ENCODE measurements at places on chromosomes 1 and 21. TPM values are rescaled to one million over a fixed set of nuclear protein-coding genes. Genes with fewer than 3 reads are reported as not detected.

GPR52 gene
- 2.7 TPM for total RNA-seq

OR2T35 gene
- 0.28 TPM for total RNA-seq

LRRC39 gene
- total RNA-seq = 0.35 TPM

DNA sequence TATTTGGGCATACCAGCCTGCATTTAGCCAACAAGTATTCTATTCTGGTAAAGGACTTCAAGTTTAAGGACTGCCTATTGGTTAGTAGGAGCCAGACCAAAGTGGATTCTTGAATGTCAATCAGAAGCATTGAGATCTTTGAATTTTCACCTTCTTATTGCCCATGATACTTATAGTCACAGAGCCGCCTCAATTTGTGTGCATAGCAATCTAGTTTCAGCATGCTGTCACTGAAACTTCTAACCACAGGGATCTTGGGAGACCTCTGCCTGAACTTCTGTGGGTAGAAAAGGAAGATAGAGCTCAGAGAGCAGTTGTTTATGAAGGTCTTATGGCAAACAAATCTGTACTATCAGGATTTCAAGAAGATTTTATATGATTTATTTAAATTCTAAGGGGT is 501.4 kb upstream of the USP24 start:
- no peak overlapping the region for H3K4me3 ChIP-seq
- H3K27me3 ChIP-seq = no peaks in the 10 kb centered on the region
- no peak for DNase-seq
- H3K36me3 ChIP-seq = no peaks in the 10 kb centered on the region

DNA sequence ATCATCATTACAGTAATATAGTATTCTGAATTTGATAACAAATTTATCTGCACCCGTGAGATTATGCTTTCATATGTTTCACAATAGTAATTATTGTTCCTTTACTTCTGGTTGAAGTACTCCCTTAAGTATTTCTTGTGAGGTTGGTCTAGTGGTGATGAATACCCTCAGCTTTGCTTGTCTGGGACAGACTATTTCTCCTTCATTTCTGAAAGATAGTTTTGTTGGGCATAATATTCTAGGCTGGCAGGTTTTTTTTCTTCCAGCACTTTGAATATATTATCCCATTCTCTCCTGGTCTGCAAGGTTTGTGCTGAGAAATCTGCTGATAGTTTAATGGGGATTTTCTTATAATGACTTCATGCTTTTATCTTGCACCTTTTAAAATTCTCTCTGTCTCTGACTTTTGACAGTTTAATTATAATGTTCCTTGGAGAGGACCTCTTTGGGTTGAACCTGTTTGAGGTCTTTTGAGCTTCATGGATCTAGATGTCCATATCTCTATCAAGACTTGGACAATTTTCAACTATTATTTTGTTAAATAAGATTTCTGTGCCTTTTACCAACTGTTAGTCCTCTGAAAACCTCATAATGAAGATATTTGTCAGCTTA is 371.5 kb upstream of the VAMP3 start:
- no peak overlapping the region for H3K27ac ChIP-seq
- H3K36me3 ChIP-seq = no peaks in the 10 kb centered on the region
- no peak overlapping the region for H3K4me3 ChIP-seq
- H3K4me1 ChIP-seq = no peaks in the 10 kb centered on the region

GRCh38 chr1:40870135-40870728 is 8.1 kb upstream of the CITED4 start:
- H3K27me3 ChIP-seq = no peaks in the 10 kb centered on the region
- no peak for DNase-seq
- no peak overlapping the region for H3K4me3 ChIP-seq
- H3K27ac ChIP-seq = no peak overlapping the region
